ENCODE measurements at places on chromosomes 16 and 17.

DNA sequence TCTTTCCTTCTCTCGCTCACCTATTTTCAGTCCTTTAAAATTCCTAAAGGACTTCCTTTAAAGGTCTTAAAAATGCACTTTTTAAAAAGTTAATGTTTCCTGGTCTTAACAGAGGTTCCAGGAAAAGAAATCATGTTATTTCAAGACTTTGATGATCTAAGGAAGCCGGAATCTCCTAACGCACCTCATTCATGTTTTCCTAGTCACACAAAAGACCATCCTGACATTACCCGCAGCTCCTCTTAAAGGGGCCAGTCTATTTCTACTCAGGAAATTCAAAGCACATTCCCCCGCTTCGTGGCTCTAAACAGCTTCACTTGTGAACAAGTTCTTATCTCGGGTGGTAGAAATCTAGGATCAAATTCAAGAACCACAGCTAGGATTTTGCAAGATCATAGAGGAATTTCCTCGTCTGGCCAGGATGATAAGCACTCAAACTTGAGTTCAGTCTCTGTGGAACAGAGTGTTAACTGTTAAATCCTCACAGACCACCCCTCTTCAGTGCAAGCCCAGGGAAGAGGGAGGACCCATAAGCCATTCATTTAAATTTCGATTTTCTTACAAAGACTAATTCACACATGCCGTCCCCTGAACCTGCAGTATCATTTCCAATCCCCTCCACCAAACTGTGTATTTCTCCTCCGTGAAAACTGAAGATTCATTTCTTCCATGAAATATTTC, 137.1 kb upstream of the AXIN2 start:
- no peak for DNase-seq

DNA sequence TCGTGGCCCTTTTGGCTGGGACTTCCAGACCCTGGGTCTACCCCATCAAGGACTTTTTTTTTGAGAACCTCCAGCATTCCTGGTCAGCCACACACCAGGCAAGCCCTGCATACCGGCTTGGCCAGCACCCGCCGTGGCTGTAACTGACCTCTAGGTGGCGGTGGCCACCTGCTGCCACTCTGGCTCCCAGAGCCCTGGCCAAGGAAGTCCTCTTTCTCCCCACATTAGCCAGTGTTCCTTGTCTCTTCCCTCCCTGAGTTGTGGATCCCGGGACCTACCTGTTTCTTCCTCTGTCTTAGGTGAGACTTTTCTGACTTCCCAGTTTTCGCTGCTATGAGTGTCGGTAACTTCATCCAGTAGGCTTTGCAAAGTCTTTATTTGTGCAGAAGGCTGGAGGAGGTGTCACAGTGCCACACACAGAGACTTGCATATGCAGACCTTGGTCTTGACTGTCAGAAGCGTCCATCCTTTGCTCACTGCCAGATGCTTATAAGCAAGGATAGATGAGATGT, 348.3 kb downstream of the CPPED1 start:
- DNase-seq, result no peak

DNA sequence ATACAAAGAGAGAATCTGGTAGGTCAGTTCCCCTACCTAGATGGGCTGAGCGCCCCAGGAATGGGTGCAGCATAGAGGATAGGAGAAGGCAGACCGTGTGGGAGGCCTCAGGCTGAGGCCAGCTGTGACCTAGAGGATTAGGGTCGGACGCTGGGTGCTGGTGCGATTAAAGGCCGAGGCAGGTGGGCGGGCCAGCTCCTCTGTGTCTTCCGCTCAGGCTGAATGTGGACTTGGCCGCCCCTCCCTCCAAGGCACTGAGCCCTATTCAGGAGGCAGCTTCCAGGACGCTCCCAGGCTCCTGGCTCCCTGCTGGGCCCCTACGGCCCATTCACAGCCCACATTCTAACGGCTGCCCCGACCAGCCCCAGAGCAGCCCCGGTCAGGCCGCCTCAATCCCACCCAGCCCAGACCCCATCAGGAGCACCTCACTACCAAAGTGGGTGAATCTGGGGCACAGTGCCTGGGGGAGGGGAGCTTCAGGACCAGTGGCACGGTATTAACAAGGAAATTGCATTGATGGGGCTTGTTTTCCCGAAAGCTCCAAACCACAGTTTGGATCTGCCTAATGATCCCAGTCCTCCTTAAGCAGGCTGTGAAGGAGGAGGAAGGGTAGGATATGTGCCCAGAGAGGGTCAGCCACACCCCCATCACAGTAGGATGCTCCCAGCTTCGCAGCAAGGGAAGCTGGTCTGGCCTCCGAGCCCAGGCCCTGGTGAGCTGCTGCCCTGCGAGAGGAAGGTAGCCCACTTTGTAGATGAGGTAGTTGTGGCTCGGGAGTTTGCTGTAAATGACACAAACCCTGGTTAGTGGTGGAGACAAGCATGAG, 14.5 kb downstream of the RHBDL3 start:
- no peak for DNase-seq

GRCh38 chr16:65681406-65681805, 559.5 kb upstream of the CDH11 start:
- DNase-seq, result no peak

DNA sequence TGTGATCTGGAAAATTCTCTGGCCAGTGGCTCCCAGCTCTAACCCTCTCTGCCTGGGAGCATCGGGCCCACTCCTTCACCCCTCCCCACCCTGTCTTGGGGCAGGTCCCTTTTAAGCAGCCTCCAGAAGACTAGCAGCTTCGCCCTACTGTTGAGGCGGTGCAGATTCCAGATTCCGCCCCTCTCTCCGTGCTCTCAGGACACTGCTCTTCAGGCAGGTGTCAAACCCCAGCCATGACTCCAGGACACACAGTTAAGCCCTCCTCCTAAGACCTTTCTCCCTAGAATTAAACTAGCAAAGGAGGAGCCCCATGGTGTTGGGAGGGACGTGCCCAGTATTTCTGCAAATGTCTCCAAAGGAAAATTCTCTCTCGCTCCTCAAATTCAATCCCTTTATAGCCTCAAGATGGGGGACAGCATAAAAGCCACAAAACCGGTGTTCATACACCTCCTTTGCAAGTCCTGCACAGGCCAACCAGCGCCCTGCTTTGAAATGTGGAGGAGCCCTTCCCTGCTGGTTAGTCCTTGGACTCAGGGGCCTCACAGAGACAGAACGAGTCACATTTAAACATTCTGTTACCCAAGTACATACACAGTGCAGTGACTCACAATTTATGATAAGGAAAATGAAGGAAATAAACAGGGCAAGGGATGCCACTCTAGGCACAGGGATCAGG, 7.2 kb downstream of the LPO start:
- DNase-seq, result no peak

GRCh38 chr17:30160419-30161172, 44.0 kb downstream of the NSRP1 start:
- no peak for DNase-seq

- no peak for DNase-seq
Measured at GRCh38 chr16:83453977-83454376, 353.8 kb upstream of the HSBP1 start.

DNA sequence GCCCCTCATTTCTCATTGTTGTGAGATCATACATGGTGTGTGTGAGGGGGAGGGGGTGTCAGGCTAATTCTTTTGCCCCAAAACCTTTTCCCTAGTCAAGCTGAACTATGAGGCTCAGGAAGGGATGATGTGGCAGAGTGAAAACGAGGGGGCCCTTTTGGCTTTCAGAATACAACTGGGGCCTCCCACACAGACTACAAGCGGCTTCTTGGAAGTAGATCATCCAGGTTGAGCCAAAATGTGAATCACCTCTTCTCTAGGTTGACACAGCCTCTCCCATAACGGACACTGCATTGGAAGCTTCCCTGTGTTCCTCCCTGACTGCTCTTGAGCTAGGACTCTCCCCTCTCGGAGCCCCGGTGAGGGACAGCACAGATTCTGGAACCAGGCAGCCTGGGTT, 2.3 kb upstream of the ALKBH5 start:
- DNase-seq, result no peak

DNA sequence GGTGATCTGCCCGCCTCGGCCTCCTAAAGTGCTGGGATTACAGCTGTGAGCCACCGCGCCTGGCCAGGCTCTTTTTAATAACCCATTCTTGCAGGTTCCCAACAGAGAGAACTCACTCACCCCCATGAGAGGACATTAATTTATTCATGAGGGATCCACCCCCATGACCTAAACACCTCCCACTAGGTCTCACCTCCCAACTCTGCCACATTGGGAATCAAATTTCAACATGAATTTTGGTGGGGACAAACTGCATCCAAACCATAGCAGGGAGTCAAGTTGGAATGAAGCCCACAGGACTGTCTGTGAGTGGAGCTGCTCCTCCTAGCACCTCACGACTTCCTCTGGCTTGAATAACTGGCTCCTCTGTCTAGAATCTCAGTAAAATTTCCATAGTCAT, 85.5 kb downstream of the WWP2 start:
- no peak for DNase-seq

DNA sequence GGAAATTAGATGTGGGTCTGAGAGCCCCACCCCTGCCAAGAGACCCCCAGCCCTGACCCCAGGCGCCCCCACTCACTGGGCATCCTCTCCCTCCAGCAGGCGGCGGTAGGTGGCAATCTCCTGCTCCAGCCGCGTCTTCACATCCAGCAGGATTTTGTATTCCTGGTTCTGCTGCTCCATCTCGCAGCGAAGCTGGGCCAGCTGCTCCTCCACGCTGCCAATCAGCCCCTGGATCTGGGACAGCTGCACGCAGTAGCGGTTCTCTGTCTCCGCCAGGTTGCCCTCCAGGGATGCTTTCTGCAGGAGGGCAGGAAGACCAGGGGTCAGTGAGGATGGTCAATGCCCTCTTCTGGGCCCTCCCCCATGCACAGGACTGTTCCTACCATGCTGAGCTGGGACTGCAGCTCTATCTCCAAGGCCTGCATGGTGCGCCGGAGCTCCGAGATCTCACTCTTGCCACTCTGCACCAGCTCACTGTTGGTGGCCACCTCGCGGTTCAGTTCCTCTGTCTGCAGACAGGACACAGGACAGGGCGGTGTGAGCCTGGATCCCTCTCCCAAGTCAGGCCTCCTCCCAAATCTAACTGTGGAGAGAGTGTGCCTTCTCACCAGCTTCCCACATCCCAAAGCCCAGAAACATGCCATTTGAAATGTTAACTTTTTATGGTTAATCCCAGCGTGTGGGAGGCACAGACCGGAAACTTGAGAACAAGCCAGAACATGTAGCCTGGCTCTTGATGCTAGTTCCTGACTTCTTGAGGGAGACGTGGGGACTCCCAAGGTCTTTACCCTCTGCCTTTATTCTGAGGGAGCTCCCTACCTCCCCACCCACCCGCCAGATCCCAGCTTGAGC, 3.6 kb downstream of the KRT17 start:
- no peak for DNase-seq

DNA sequence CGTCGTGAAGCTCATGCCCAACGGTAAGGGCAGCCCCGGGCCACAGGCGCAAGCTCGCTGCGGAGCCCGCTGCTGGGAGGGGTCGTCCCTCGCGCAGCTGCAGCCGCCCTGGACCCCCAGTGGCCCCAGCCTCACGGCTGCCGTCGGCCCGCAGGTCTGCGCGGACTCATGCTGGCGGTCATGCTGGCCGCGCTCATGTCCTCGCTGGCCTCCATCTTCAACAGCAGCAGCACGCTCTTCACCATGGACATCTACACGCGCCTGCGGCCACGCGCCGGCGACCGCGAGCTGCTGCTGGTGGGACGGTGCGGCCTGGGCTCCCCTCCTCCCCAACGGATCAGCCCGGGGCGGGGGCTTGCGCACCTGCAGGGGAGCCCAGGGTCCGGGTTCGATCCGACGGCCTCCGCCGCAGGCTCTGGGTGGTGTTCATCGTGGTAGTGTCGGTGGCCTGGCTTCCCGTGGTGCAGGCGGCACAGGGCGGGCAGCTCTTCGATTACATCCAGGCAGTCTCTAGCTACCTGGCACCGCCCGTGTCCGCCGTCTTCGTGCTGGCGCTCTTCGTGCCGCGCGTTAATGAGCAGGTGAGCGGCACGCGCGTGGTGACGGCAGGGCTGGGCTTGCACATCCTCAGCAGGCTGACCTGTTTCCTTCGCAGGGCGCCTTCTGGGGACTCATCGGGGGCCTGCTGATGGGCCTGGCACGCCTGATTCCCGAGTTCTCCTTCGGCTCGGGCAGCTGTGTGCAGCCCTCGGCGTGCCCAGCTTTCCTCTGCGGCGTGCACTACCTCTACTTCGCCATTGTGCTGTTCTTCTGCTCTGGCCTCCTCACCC, 5.8 kb downstream of the SLC5A2 start:
- no peak for DNase-seq

DNA sequence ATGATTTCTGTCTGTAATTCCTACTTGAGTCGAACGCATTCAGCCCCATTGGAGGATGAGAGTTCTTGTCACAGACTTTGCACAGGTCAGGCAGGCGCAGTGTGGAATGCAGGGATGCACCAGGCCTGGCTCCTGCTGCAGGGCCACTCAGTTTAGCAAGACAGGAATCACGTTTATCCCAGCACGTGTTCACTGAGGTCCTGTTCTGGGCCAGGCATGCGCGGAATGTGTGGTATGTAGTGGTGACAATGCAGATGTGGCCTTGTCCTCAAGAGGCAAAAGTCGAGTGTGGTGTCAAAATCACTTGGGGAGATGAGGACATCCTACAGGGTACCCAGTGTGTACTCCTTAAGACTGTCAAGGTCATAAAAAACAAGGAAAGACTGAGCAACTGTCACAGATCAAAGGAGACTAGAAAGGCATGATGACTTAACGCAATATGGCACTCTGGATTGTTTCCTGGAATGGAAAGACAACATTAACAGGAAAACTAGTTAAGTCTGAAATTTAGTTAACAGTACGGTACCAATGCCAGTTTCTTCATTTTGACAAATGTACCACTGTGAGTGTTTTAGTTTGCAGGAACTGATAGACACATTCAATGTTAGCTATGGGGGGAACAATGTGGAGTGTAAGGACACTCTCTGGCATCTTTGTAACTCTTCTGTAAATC, 121.5 kb upstream of the ADAMTS18 start:
- no peak for DNase-seq

- DNase-seq, result no peak
Measured at GRCh38 chr17:6569370-6570285, 13.3 kb upstream of the PITPNM3 start.

DNA sequence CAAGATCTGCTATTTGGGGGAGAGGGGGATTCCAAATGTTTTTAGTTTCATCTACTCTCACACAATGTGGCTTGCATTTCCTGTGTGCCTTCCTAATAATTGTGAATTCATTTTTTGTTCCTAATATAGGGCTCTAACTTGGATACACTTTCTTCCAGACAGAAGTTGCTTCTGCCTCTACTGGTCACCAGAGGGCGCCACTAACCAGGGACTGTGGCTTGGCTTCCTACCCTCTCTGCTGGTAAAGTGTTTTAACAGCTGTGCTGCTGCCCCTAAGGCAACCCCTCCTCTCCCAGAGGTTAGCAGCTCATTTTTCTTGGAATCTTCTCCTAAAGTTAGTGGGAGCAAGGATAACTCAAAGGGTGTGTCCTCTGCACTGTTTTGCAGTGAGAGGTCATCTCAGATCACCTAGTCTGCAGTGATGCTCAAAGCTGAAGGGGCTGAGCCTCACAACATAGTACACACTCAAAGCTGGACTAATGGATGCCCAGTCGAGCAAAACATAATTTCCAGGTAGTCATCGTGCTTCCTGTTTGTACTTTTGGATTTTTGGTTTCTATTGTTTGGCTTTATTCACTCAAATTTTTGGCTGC, 5.0 kb upstream of the PRSS54 start:
- DNase-seq, result no peak

All from NCI-H510A (cell line).